Natural killer cell (primary cell): ENCODE measurements at places on chromosomes 2 and 18. TPM values are rescaled to one million over a fixed set of nuclear protein-coding genes. Genes with fewer than 3 reads are reported as not detected.

PRKCE gene
- total RNA-seq = 38.6 TPM

MYOM1 gene
- 5.8 TPM for total RNA-seq

CREG2 gene
- not detected for total RNA-seq

EFHD1 gene
- 0.58 TPM for total RNA-seq

MARCHF4 gene
- total RNA-seq = not detected

DNER gene
- not detected for total RNA-seq

PROM2 gene
- 0.64 TPM for total RNA-seq

TIA1 gene
- total RNA-seq = 113 TPM

APLF gene
- 2.2 TPM for total RNA-seq

ALPG gene
- total RNA-seq = not detected

MATN3 gene
- total RNA-seq = not detected

C2orf66 gene
- total RNA-seq = not detected

GALNT1 gene
- total RNA-seq = 49.2 TPM

KCNG3 gene
- not detected for total RNA-seq

SLC11A1 gene
- total RNA-seq = 35.5 TPM

EMILIN1 gene
- total RNA-seq = 0.78 TPM

TET3 gene
- total RNA-seq = 40.0 TPM

PPM1B gene
- 79.9 TPM for total RNA-seq

GNAL gene
- total RNA-seq = 10.9 TPM
